ENCODE measurements at places on chromosomes 5 and 9. TPM values are rescaled to one million over a fixed set of nuclear protein-coding genes. Genes with fewer than 3 reads are reported as not detected.
A peak's percentile ranks its signal among the peaks of the same experiment; 100 is the strongest.

GRCh38 chr9:99299211-99300102 is 77.4 kb downstream of the SEC61B start:
- no peak for DNase-seq

GRCh38 chr9:75912951-75913350 is 22.5 kb downstream of the PCSK5 start:
- peak; percentile 60 for DNase-seq

SLC34A3 gene
- total RNA-seq: not detected

PLAA gene
- total RNA-seq: 78.3 TPM

- DNase-seq: no peak
Measured at GRCh38 chr9:37155601-37156000, 35.2 kb downstream of the ZCCHC7 start.

ENTR1 gene
- 79.7 TPM for total RNA-seq

ZNF883 gene
- 44.4 TPM for total RNA-seq

GRCh38 chr5:167639766-167640165 is 651.7 kb upstream of the WWC1 start:
- DNase-seq: no peak

KCNIP1 gene
- total RNA-seq: 0.31 TPM

MAML1 gene
- total RNA-seq: 43.8 TPM

GRCh38 chr5:180367991-180368390 is 14.9 kb upstream of the GFPT2 start:
- DNase-seq: no peak

DNA sequence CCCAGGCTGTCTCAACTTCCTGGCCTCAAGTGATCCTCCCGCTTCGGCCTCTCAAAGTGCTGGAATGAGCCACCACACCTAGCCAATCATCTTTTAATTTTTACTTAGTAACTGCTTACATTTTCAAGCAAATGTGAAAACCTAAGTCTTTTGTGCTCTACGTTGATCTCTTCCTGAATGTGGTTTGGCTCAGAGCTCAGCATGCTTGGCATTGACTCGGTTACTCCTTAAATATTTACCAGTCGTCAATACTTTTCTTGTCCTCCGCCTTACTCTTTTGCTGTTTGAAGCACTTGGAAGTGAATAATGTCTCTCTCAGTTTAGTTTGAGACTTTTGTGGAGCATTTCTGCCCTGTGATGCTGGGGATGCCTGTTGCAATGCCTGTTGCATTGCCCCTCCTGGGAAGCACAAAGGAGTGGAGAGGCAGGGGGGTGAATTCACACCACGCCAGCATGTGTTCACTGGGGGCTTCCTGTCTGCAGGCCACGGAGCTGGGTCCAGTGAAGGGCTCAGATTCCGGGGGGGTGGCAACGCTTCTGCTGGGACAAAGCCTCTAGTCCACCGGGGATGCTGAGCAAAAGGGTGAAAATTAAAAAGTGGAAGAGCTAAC is 13.1 kb upstream of the TENT4A start:
- DNase-seq: no peak

PCSK1 gene
- total RNA-seq: 2.7 TPM

NPDC1 gene
- total RNA-seq: 26.2 TPM

CCDC183 gene
- total RNA-seq: 1.1 TPM

DNA sequence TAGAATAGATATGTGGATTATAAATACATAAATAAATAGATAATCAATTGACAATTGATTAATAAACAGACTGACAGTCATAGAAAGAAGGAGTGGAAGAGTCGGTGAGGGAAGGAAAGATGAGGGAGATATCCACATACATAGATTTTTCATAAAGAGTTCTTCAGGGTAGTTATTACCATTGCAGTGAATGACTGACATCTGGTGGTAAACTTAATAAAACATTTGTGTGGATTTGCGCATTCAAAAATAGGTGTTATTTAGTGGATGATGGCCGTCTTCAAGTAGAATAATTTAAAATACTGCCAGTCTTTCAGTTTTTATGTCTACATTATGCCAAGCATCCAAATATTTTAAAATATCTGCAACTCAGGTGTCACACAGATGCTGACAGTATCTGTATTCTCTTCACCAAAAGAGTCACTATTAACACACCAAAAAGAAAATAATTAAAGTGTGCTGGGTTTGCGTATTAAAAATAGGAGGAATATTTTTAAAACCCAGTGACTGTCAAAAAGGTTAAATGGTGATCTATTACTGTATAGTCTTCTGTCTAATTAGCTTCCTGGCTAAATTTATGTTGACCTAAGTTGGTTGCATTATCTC is 78.8 kb downstream of the GIN1 start:
- DNase-seq: peak; percentile 14

DNA sequence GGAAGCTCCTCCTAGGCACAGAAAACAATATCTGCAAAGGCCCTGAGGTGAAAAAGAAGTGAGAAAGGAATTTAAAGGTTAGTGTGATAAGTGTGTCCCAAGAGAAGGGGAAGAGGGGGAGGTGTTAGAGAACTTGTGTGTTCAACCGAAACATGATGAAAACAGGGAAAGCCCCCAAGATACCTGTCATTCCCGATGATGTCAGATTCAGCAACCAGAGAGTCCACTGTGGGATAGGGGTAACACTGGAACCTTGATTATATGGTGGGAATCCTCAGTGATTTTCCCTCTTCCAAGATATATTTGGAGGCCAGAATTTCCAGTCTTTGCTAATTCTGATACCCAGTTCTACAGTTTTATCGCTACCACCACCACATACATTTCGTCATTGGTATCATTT is 15.5 kb upstream of the BNC2 start:
- DNase-seq: no peak
